Kidney glomerular epithelial cell (primary cell): ENCODE measurements at places on chromosomes 13 and 19.

GRCh38 chr13:45167611-45168554, 33.0 kb downstream of the KCTD4 start:
- peak; percentile 24 for DNase-seq

GRCh38 chr13:50220938-50221337, 205.7 kb downstream of the KCNRG start:
- no peak for DNase-seq

DNA sequence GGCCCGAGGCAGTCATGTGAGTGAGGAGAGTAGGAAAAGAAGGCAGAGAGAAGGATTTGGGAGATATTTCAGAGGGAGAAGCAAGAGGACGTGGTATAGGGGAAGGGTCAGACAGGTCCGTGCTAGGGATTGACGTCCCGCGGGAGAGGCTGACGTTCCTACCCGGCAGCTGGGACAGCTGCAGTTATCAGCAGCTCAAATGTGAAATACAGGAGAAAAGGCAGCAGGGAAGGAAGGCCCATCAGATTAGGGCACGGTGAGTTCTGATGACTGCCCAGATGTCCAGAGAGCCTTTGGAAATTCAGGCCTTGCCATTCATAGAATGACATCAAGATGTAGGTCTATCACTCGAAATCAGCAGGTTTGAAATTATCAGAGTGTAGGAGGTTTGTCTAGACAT, 88.4 kb downstream of the IRS2 start:
- no peak for DNase-seq

DNA sequence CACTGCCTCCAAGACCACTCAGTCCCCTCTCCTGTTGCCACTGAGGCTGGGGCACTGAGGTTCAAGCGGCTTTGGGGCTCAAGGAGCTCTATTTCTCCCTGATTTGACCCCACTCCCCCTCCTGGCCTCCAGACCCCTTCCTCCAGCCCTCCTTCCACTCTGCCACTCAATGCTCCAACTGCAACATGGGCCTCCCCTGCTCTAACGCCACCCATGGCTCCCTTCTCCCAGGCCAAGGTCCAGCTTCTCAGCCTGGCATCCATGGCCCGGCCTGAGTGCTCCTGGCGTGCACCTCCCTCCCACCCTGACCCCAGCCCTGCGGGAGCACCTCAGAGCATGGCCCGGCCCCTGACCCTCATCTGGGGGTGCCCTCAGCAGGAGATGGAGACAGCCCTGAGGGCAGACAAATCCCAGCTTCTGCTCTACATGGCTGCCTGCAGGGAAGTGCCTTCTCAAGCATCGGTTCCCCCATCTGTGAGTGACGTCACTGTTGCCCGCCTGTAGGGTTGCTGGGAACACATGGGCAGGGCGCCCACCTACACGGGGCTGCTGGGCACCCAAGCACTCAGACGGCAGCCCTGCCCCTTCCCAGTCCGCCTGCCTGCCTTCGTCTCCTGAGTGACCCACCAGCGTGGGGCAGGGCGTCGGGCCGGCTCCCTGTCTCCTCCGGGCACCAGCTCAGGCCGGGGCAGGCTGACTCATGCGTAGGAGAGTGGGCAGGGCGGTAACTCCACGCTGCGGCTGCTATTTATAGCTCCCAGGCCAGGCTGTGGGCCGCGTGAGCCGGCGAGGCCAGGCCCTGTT, 1.6 kb upstream of the DIRAS1 start:
- peak; percentile 87 for DNase-seq

GRCh38 chr19:1873524-1874473, 10.4 kb upstream of the KLF16 start:
- no peak for DNase-seq

DNA sequence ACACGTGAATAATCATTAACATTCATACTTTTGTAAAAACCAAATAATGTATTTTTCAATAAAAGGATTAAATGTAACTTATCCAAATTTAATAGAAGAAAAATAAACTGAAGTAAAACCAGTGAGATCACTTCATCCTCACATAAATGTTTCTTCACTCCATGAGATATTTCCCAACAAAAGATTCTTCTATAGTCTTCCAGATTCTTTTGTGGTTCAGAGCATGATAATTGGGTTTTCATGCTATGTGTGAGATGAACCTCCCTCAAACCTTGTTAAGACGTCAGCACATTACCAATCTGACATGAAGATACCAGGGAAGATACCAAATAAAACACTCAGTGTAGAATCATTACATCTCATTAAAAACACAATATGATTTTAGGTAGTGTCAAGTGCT, 62.9 kb upstream of the OXGR1 start:
- DNase-seq, result no peak

DNA sequence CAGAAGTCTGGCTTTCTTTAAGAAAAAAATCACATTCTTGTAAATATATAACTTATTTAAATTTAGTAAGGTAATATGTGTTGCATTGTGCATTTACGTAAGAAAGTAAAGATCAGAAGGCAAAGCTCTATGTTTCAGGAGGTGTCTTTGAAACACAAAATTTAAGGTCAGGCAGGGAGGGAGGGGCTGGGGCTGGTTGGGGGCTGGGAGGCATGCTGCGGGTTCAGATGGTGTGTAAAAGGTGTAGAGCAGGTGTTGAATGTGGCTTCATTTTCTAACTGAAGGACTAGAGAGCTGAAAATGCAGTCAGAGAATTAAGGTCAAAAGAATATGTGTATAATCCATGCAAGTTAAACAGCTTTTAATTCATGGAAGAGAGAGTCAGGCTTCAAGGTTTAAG, 14.3 kb downstream of the FAM216B start:
- no peak for DNase-seq

DNA sequence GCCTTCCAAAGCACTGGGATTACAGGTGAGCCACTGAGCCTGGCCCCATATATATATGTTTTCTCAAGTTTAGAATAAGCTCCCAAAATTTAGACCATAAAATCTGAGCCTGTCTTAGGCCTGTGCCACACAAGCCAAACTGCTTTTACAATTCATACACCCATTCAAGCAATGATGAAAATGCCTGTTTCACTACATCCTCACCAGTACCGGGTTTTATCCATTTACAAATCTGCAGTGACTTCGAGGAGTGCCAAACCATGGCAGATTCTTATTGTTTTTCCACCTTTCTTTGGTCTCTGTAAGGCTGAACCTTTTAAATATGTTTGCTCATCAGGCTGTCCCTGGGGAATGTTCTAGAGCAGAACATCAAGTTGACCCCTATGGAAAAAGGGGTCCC, 9.6 kb upstream of the NFIC start:
- DNase-seq, result no peak

DNA sequence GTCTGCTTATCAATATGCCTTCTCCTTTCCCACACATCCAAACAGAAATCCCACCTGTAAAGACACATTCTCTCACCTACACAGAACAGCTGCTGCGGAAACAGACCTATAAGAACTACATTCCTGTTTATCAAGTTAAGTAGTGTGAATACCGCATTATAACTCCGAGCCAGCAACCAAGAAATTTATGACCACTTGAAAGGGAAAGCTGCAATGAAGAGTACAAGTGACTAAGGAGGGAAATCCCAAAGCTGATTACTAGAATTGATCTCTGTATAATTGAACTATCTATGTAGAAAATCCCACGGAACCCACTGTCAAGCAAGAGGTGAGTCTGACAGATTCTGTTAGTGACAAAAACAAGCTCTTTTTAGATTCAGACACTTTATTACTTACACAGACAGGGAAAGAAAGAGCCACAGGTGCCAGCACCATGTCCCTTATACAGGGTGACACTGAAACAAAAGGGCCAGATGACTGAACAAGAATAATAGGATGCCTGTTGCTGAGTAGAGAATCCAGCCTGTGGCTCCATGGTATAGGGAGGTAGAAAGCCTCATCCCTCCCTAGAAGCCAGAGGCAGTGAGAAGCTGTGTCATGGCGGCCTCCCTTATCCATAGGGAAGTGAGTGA, 1.6 kb upstream of the IGFL4 start:
- no peak for DNase-seq

GRCh38 chr13:75299246-75299645, 182.7 kb downstream of the TBC1D4 start:
- DNase-seq, result no peak

DNA sequence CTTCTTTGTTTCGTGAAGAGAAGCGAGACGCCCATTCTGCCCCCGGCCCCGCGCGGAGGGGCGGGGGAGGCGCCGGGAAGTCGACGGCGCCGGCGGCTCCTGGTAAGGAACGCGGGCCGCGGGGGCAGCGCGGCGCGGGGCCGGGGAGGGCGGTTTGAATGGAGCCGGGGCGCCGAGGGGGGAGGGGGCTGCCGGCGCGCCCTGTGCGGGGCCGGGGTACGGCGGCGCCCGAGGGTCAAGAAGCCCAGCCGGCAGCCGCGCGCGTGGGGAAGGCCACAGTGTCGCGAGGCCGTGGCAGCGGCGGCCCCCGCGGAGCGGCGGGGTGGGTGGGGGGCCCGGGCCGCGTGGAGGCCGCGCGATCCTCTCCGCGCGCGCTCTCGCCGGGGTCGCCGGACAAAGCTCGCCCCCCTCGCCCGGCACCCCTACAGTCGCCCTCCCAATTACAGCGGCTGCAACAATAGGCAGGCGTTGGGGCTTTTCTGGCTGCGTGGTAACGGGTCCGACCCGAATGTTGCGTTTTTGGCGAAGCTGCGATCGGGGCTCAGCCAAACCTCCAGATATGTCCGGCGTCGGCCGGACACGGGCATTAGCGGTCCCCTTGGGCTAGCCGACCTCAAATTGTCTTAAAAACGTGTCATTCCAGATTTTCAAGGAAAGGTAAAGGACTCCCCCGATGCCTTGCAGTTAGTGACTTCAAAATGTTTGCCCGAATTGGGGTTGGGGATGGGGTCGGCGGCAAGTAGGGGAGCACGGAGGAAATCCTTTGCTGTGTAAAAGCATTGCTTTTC, 437 bp downstream of the SMARCA4 start:
- peak; percentile 64 for DNase-seq

DNA sequence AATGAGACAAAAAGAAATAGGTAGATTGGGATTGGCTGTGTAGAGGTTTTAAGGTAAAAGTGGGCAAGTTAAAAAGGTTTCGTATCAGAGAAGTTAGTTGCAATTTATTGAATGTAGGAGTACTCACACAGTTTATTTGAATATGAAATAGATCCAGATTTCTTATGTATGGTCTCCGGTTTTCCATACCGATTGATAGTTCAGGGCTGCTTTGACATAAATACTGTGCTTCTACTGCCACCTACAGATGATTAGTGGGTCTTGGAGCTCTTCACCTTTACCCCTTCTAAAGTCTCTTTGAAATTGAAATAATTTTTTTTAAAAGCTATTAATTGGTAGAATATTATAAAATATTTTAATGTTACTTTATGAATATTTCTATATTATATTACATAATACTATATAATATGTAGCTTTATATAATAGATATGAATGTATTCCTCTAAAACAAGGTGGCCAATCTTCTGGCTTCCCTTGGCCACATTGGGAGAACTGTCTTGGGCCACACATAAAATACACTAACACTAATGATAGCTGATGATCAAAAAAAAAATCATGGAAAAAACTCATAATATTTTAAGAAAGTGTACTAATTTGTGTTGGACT, 7.7 kb upstream of the GPR18 start:
- peak; percentile 41 for DNase-seq

GRCh38 chr19:58217607-58218391, 10.9 kb upstream of the ZNF544 start:
- no peak for DNase-seq

- peak; percentile 86 for DNase-seq
These were observed 7.7 kb upstream of the CXCL17 start for GRCh38 chr19:42450314-42450934.

GRCh38 chr13:88464851-88465250, 793.7 kb downstream of the SLITRK5 start:
- DNase-seq, result no peak

GRCh38 chr13:20125783-20126165, 35.1 kb downstream of the GJA3 start:
- DNase-seq, result no peak

GRCh38 chr13:109836629-109837607, 50.5 kb upstream of the IRS2 start:
- DNase-seq, result peak; percentile 30

DNA sequence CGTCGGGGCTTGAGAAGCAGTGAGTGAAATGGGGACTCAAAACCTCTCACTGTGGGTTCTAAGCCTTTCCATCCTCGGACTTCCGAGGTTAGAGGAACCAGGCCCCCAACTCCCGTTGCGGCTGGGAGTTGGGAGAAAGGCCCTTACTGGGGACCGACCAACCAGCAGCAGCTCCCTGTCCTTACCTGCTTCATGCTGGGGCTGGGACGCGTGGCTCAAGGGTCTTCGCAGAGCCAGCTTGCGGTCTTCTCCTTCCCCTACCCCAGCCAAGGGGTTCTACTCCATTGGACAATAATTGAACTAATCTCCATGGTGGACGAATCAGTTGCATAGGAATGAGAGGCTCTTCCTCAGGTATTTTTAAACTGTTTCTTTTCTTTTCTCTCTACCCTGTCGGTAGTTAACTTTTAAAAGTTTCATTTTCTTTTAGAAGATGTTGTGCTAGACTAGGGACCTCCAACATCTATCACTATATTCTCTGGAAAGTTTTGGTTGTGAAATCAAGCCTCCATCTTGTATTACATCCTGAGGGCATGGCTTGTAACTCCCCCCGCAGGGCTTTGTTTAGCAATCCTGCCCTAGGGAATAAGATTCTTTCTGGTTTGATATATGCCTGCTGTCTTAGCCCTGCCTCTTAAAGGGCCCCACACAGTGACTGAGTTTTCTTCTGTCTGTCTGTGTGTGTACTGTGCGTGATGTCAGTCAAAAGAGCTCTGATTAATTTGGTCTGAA, 1027.1 kb upstream of the PCDH9 start:
- no peak for DNase-seq

- peak; percentile 65 for DNase-seq
These were observed 32.8 kb downstream of the IGFL2 start for GRCh38 chr19:46180701-46181387.

DNA sequence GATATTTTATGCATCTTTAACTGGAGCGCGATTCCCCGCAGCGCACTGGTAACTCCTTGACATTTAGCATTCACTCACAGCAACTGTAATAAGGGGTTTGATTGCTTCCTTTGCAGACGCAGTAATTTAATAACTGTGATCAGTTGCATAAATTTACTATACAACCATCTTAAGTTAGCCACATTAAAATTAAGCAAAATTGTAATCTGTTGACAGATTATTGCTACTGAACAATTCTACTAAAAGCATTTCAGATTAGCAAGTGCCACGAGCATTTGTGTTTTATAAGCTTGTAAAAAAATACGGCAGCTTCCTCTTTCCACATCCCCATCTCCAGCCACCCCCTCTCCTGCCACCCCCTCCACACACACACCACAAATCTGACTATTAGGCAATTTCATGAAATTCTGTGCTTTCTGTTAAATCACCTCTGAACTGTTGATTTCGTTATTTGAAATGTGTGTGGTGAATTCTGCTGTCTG, 44.4 kb downstream of the TSHZ3 start:
- DNase-seq, result no peak

DNA sequence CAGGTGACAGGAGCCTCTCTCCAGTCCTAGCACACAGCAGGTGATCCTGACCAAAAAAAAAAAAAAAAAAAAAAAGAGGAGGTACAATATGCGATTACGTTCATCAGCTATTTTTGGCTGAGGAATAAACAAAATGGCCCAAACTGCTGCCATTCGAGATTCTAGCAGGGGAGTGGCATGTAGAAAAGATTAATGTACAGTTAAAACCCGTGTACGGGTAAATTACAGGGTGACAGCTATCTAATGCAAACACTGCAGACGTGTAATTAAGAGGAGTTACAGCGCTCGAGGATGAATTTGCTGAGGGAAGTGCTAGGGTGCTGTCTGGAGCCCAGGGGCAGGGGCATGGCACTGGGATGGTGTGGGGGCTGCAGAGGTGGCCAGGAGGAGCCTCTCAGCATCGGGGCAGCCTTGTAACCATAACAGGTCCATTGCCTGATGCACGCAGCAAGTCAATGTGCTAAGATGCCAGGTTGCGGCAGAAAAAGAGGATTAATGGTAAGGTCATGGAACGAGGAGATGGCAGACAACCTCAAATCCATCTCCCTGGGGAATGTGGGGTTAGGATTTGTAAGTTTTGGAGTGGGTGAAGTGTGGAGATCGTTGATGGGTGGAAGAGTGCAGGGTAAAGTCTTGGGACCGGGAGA, 17.4 kb downstream of the CHST8 start:
- no peak for DNase-seq
